ENCODE measurements at places on chromosomes 3 and 15.
A peak's percentile ranks its signal among the peaks of the same experiment; 100 is the strongest.

DNA sequence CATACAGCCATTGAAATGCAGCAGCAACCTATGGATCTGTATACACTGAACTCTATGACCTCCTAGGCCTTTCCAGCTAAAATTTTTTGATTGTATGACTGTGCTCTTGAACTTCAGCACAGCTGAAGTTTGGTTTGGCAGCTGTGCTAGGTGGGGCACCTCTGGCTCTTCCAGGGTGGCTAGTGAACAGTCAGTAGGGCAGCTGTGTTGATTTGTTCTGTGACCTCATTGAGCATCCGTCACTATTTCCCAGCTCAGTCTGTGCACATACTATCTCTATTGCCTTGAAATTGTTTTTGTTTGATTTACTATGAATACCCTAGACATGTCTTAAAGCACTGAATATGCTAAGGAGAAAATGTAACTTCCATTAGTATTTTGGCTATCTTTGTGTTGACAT, 363.2 kb upstream of the NAALADL2 start:
- DNase-seq = peak; percentile 51

DNA sequence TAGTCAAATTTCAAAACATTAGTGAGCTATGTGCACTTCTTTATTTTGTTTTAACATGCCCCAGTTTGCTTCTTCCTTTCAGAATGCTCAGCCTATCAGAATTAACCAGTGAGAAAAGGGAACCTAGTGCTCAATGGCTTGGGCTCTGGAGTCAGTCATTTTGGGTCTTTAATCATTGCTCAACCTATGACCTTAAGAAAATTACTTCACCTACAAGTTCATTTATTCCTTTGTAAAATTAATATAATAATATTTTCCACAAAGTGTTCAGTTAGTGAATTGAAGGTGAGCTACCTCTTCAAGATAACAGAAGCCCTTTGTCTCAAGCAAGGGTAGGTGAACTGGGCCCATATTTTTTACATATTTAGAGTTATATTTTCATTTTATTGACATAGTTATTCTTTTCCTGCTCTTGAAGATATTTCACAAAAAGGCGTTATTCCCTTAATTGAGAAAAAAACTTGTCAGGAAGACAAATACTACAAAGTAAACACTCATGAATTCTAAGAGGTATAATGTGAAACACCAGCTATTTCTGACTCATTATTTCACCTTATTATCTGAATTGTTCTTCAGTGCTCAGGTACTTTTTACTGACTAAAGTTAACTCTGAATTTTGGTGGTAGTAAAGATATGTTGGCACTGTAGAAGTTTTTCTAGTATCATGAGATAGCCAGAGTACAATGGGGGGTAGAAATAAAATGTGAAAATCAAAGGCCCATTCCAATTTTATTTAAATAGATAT, 415.5 kb downstream of the NAALADL2 start:
- DNase-seq = no peak

- no peak for DNase-seq
These were observed 54.1 kb downstream of the MGA start for GRCh38 chr15:41714291-41714690.

GRCh38 chr3:66860771-66861170, 137.3 kb upstream of the KBTBD8 start:
- no peak for DNase-seq

GRCh38 chr15:71708051-71708429, 102.3 kb upstream of the NR2E3 start:
- DNase-seq = no peak
